Muscle of back (tissue), 13 donors: ENCODE measurements at places on chromosomes 3 and 15.

DNA sequence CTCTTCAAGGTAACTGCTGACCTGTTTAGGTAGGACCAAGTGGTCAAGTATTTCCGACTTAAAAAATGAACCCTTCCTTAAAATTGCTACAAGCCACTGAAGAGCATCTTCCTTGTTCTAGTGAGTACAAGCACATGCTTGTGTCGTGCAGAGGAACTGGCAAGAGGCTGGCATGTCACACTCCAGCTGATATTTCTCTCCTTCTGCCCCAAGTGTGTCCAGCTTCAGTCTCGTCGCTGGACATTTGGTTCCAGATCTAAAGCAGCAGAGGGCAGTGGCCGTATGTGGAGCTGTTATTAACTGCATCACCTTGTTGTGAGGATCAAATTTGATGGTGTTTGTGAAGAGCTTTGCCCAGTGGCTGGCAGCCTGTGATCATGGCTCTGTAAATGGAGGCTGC lies 10.0 kb downstream of the RBP2 start:
- DNase-seq, result no peak

DNA sequence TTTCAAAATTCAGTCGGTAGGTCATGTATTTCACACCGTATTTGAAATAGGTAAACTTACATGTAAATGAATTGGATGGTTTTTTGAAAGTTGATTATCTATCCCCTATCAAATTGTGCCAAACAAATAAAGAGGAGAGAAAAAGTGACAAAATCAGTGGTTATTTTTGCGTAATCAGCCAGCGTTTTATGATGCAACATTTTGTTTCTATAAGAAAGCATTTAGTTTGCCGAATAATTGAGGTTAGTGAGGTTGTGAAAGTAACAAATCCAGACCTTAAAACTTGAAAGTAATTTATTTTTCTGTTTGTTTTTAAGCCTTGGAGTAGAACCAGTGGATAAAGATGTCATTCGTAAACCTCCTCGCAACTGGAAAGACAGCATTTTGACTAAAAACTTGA lies 29.3 kb downstream of the ASTE1 start:
- DNase-seq, result no peak

- DNase-seq, result no peak
These were observed 13.2 kb downstream of the PRR23E start for GRCh38 chr3:127206154-127206553.

DNA sequence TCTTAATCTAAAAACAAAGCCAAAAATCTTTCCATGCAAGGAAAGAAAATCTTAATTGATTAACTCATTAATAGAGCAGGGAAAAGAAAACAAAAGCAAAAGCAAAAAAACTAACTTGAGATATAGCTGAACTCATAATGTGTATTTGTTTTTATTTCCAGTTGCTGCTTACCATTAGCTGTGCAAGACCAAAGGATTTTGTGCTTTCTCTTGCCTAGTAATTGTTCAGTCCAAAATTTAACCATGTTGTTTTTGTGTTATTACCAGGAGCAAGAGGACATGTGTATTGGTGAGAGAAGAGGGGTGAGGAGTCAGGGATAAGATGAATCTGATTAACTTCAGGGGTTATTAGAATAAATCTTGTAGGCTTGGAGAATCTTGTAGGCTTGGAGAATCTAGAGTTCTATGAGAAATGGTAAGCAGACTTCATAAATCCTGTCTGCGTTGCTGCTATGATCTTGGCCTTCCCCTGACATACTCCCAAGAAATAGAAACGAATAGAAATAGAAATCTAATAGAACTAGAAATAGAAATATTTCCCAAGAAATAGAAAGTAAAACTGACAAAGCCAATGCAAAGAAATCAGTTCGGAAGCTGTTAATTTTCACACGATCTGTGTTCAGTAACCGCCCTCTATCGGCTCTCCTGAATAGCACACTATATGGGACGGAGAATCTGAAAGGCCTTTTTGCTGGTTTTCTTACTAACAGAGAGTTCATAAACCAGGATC lies 72.6 kb upstream of the TNFSF10 start:
- DNase-seq, result peak; percentile 24

- no peak for DNase-seq
These were observed 44.9 kb upstream of the PARP14 start for GRCh38 chr3:122635789-122636188.

DNA sequence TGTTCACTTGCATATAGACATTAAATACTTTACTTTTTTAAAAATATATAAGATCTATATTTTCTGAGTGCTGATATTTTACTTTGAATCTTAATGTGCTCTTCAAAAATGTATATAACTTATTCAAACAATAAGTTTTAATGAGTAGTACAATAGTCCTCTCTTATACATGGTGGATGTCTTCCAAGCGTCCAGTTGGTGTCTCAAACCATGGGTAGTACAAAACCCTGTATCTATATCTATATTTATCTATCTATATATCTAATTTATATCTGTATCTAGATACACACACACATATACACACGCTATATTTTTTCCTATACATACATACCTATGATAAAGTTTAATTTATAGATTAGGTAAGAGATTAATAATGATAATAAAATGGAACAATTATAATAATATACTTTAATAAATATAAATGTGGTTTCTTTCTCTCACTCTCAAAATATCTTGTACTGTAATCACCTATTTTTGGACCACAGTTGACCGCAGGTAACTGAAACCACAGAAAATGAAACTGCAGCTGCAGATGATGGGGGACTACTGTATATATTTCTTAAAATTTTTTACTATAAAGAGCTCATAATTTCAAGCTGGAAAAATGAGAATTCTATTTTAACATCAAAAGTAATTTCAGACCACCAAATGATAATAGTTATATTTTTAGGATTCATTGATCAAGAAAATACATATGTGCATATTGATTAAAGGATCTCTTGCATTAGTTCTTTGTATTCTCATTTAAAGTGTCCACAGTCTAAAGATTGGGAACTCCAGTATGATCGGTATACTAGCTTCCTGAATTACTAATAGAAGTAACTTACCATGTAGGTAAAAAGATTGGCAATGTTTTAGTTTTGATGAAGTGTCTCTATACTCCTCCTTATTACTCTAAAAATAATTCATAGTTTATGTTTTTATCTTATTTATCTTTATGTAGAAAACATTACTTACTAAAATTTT lies 215.1 kb upstream of the MLF1 start:
- no peak for DNase-seq

DNA sequence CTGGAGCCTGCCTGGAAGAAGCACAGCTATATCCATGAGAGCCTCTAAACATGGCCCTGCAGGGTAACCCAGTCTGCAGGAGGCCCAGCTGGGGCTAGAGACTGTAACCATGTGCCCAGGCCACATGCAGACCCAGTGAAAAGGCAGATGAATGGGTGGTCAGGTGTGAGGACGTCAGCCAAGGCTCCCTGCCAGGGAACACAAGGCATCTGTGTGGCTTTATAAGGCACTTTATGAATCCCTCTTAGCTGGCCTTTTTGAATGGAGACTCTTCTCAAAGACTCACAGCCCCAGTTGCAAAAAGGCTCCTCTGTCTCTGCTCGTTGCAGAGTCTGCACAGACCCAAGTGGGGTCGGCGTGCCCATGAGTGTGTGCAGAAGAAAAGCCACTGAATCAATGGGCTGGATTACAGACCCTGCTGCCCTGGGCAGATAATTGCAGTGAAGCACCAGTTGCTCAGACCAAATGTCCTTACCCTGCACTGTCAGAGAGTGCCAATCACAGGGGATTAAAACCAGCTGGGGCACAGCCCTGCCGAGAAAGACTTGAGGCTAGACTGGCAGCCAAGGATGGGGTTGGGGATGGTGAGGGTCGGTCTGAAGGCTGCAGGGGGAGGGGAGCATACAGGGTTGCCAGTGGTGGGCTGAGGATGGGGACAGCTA lies 154.2 kb downstream of the RAB11A start:
- DNase-seq, result peak; percentile 72

GRCh38 chr3:121690777-121691405 lies 30.2 kb upstream of the HCLS1 start:
- DNase-seq, result no peak

DNA sequence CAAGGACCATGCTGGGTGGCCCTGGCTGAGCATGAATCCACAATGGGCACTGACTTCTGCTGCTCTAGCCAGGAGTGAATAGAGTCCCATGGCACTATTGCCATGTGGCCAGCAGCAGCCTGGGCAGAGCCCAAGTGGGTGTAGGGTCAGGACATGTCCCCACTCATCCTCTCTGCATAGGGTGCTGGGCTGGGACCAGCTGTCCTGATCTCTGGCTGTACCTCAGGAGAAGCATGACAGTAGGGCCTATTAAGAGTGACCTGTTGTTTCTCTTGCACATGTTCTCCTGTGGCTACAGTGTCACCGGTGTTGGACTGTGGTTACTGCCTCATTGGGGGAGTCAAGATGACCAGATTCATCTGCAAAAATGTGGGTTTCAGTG lies 46.9 kb downstream of the DLEC1 start:
- no peak for DNase-seq
